Effector CD4-positive, alpha-beta T cell (primary cell): ENCODE measurements at places on chromosomes 5 and 9.

GRCh38 chr5:59367791-59368394 lies 525.6 kb downstream of the PDE4D start:
- DNase-seq: peak; percentile 10

GRCh38 chr5:31052937-31053658 lies 140.4 kb upstream of the CDH6 start:
- DNase-seq: no peak

GRCh38 chr9:83274787-83275186 lies 211.8 kb upstream of the RASEF start:
- DNase-seq: no peak

DNA sequence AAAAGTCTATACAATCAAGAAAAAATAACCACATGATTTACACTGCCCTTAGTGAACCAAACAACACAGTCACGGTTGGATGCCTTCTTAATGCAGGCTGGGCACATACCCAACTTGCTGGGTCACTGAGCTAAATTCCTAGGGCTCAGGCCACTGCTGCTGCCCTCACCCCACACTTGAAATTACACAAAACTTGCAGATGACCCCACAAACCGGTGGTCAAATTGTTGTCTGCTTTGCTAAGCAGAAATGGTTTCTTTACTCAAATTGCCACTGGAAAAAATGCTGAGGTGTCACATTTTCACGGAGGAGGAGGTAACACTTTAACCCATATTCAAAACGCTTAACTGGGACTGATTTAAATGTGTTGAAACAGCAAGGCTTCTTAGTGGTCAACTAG lies 62.4 kb downstream of the HMHB1 start:
- no peak for DNase-seq

DNA sequence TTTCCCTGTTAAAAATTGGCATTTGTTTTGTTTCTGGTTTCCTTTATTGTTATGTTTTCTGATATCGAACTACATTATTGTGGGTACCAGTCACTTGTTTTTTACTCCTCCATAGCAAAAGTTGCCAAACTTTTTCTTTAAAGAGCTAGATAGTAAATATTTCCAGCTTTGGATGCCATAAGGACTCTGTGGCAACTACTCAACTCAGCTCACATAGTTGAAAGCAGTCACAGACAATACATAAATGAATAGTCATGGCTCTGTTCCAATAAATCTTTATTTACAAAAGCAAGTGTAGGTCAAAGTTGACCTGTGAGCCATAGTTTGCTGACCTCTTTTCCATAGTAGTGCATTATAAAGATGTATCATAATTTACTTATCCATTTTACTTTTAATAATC lies 305.0 kb downstream of the RASEF start:
- no peak for DNase-seq

DNA sequence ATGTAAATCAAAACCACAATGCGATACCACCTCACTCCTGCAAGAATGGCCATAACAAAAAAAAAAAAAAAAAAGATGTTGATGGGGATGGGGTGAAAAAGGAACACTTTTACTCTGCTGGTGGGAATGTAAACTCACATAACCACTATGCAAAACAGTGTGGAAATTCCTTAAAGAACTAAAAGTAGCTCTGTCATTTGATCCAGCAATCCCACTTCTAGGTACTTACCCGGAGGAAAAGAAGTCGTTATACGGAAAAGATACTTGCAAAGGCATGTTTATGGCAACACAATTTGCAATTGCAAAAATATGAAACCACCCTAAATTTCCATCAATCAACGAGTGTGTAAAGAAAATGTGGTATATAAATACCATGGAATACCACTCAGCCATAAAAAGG lies 205.0 kb downstream of the TENT4A start:
- no peak for DNase-seq

DNA sequence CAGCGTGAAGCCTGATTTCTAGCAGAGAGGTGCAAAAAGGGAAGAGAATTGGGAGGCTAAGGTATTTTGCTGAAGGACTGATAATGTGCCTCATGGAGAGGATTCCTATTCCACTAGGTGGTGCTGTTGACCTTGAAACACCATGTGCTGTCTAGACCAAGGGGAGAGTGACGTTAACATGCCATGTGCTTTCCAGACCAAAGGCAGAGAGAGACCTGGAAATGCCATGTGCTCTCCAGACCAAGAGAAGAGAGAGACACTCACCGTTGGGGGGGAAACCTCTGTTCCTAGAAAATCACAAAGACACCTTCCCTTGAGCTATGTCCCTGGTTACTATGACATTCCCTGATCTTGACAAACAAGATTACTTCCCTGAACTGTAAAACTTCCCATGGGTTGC lies 286.0 kb upstream of the TUSC1 start:
- DNase-seq: no peak

GRCh38 chr5:179801304-179802206 lies 5.1 kb downstream of the MGAT4B start:
- DNase-seq: peak; percentile 79

GRCh38 chr9:92696619-92697018 lies 26.7 kb upstream of the IPPK start:
- DNase-seq: no peak

DNA sequence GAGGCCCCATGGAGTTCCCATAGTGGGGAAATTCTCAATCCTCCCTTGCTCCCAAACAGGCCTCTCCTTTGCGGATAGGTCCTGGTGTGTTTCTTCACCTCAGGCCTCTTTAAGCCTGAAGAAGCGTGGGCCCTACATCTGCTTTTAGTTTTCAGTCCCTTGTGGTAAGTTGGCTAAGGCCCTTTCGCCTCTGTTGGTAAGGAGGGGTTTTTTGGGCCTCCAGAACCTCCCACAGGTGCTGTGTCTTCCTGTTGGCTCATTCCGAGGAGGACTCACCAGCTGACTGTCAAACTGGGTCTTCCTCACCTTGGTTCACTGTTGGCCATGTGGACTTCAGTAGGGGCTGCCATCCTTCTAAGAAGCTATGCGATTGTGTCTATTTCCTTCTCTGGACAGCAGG lies 56.4 kb upstream of the DHFR start:
- no peak for DNase-seq

DNA sequence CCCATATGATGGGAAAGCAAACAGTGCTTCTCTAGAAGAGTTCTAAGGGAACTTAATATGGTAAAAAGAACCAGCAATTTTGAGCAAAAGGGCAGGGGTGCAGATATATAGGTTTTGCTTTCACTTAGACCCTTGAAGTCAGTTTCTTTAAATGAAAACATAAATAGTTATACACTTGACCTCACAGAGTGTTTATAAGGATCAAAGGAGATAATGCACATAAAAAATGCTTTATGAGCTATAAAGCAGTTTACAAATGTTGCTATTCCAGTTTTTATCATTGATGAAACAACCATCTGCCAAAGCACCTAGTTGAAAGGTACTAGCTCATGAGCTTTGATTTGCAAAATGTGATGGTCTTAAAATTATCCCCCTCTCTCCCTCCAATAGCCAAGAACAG lies 45.7 kb downstream of the ITGA2 start:
- no peak for DNase-seq

- DNase-seq: no peak
Measured at GRCh38 chr9:286071-286740, 71.5 kb downstream of the DOCK8 start.

- no peak for DNase-seq
Measured at GRCh38 chr5:15008921-15009320, 137.3 kb upstream of the ANKH start.

DNA sequence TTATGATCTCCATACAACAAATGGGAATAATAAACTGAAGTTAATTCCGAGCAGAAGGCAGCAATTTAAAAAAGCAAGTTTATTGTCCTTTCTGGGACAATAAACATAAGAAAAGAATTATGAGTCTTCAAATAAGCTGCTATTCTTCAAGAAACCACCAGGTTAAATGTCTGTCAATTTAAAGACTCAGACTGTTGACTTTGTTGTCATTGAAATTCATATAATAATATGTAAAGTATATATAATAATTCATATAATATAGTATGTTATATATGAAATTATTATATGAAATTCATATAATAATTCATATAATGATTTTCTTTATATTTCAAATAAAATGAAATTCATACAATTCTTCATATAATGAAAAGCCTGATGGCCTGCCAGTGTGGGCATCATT lies 497.5 kb upstream of the RGMB start:
- DNase-seq: no peak

DNA sequence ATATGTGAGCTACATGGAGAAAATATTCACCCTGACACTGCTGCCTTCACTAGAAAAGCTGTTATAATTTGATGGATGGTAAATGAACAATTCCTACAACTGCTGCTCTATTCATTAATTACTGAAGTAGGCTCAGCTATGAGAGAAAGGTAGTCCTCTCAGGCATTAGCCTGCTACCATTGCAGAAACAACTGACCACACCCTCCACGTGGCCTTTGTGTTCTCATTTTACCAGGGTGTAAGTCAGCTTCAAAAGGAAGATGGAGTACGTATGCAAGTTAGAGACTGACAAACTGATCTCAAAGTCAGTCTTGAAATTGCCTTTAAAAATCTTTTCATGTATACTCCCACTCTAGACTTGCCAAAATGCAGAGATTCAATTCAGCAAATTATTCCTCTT lies 26.3 kb upstream of the TPD52L3 start:
- DNase-seq: no peak

GRCh38 chr9:121692606-121693387 lies 41.4 kb downstream of the DAB2IP start:
- no peak for DNase-seq

DNA sequence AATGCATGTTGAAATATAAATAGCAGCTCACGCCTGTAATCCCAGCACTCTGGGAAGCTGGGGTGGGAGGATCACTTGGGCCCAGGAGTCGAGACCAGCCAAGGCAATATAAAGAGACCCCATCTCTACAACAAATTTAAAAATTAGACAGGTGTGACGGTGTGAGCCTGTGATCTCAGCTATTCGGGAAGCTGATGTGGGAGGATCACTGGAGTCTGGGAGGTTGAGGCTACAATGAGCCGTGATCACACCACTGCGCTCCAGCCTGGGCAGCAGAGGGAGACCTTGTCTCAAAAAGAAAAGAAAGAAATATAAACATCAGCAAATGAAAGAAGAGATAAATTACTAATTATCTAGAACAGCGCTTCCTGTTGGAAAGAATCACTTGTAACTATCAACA lies 105.0 kb downstream of the MAPKAP1 start:
- no peak for DNase-seq

DNA sequence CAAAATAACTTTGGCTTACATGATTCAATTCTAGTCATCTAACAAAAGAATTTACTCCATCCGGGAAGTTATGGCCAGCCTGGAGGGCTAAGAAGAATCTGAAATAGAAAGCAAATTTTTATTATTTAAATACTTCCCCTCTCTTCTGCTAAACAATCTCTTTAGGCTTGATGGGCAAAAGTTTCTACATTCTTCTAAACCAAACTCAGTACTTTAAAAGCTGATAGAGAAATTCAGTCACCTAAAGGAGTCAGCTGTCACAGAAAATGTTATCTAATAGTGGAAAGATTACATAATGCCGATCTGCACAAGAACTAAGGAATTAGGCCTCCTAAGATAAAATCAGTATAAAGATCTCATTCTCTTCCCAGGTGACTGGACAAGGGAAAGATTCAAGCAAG lies 32.4 kb downstream of the GNAQ start:
- no peak for DNase-seq

- no peak for DNase-seq
Measured at GRCh38 chr9:136015656-136016571, 54.7 kb upstream of the UBAC1 start.

DNA sequence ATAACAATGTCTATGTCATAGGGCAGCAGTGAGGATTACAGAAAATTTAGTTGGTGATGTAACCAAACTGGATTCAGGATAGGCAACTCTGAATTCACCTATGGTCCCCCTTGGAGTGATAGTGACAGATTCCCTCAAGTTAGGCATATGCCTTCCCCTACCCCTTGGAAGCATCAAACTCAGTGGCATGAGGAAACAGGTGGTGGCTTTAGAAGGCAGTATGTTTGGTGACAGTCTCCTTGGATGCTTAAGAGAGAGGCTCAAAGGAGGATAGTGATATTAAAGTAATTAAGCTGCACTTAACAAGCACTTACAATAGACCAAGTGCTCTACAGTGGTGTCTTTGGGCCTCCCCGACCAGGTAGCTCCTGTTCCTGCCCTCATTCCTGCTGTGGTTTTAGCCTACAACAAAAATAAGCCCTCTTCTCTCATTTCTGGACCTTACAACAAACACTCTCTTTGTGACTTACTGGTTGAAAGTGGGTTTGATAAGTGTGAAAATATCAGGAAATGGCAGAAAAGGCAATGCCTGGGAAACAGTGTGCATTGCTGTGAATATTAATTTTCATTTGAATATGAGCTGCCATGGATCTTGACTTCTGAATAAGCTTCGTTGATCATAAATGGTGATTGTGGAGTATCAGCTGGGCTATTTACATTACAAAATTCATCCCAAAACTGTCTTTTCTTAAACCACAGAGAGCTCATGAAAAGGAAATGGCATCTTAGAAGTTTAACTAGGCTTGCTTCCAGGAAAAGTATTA lies 29.2 kb downstream of the NR4A3 start:
- no peak for DNase-seq

GRCh38 chr9:127311239-127311741 lies 46.7 kb downstream of the GARNL3 start:
- DNase-seq: no peak

DNA sequence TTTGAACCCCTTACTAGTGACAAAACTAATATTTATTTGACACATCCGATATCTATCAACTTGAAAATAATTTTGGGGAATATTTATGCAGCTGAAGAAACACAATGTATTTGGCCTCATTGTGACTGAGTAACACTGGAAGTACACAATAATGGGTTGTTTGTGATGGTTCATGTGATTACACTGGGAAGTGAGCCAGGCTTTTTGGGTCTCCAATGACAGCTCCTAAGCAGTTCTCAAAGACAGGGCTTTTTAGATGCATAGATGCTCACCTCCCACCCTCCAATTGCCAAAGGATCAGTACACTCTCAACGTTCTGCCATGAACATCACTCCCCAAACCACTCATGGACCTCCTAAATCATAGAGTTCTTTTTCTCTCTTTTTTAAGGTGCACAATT lies 170.0 kb downstream of the SLC24A2 start:
- no peak for DNase-seq

- DNase-seq: no peak
Measured at GRCh38 chr5:177234841-177235240, 68.7 kb downstream of the RAB24 start.

GRCh38 chr5:53603009-53603687 lies 42.7 kb downstream of the NDUFS4 start:
- no peak for DNase-seq

DNA sequence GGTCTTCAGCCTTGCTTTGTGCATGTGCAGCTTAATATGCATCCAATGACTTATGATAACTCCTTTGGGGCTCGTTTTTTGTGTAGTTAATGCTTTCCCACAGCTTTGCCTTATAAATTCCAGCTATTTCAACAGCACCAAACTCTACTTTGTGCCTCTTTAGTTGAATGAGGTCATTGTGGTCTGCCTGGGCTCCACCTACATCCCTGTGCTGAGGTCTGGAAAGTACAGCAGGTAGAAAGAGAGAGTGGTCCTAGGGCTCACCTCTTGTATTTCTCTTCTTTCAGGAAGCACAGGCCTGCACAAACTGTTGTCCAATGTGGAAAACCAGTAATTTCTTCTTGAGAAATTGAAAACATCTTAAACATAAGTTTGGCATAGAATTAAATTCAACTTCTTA lies 167.2 kb downstream of the XRCC4 start:
- DNase-seq: no peak
